ENCODE measurements at places on chromosomes 1 and 21. TPM values are rescaled to one million over a fixed set of nuclear protein-coding genes. Genes with fewer than 3 reads are reported as not detected.

The PUM1 gene
- total RNA-seq, result 84.9 TPM

The PLA2G2F gene
- not detected for total RNA-seq

The FCGR3A gene
- 0.19 TPM for total RNA-seq

The TP73 gene
- total RNA-seq, result 0.20 TPM

The TMEM269 gene
- total RNA-seq, result 0.24 TPM

The CIART gene
- 0.84 TPM for total RNA-seq

The IKBKE gene
- total RNA-seq, result 7.0 TPM

The ARHGEF19 gene
- 5.9 TPM for total RNA-seq

The SPATA46 gene
- total RNA-seq, result not detected

The SPRR1B gene
- not detected for total RNA-seq

The KRTAP19-3 gene
- total RNA-seq, result not detected

The LY9 gene
- 19.5 TPM for total RNA-seq

The EXO1 gene
- total RNA-seq, result 59.6 TPM

The IL6R gene
- total RNA-seq, result 17.3 TPM

The BTBD19 gene
- total RNA-seq, result 6.7 TPM

The SHISA4 gene
- 0.33 TPM for total RNA-seq

The C1orf116 gene
- total RNA-seq, result not detected

The KRTAP13-2 gene
- not detected for total RNA-seq

The NAV1 gene
- total RNA-seq, result 0.62 TPM

The KRTAP21-2 gene
- total RNA-seq, result not detected

The CNKSR1 gene
- 1.8 TPM for total RNA-seq

The PKN2 gene
- total RNA-seq, result 17.2 TPM

The SLAMF9 gene
- total RNA-seq, result not detected

The NR0B2 gene
- total RNA-seq, result not detected

The GPR3 gene
- 0.64 TPM for total RNA-seq

The CYP4X1 gene
- total RNA-seq, result not detected

The LZIC gene
- total RNA-seq, result 26.1 TPM

The PGLYRP3 gene
- total RNA-seq, result not detected

The SLC44A5 gene
- total RNA-seq, result 0.37 TPM
